ENCODE measurements at places on chromosomes 1 and 21.
A peak's percentile ranks its signal among the peaks of the same experiment; 100 is the strongest.

DNA sequence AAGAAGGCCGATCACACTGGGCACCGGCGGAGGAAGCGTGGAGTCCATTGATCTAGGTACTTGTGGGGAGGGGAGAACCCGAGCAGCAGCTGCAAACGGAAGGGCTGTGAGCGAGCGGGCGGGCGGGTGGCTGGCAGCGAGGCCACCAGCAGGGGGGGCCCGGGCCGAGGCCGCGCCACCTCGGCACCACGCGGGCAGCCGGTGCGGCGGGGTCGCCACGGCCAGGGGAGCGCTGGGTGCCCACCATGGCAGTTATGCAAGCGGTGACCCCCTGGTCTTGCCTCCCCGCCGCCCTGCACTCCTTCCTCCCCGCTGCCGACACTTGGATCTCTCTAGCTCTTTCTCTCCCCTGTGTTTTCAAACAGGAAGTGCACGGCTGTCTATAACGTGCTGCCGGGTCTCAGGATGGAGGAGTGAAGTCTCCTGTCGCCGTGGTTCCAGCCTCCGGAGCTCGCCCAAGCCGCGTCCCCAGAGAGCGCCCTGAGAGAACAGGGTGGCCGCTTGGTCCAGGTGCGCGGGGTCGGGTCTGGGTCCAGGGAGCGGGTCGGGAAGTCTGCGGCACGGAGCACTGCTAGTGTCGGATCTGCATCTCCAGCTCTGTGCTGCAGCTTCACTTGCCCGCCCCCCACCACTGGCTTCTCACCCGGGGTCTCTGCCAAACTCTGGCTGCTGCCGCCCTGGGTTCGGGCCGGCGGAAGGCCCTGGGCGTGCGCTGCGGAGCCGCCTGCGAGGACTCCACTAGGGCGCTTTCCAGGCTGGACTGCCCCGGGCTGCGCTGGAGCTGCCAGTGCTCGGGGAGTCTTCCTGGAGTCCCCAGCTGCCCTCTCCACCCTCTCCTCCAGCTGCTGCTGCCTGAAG lies 22.7 kb downstream of the LRRC8D start:
- DNase-seq: peak; percentile 81

GRCh38 chr1:185785586-185785985 lies 51.4 kb downstream of the HMCN1 start:
- DNase-seq: no peak

DNA sequence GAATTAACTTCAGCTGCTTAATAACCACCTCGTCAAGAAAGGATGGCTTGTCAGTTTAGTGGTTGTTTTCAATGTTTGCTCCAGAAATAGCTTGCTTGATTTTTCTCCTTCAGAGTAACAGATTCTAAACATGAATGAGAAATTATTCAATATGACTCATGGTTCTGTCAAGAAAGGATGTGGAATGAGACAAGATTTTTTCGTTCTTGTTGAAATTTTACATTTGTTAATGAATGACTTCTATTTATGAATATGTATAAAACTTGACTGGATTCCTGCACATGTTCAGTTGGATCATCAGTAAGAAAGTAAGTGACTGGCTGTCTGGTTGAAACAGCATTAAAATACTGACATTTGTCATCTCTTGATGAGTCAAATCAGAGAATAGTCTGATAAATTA lies 38.3 kb downstream of the IFI44 start:
- no peak for DNase-seq

DNA sequence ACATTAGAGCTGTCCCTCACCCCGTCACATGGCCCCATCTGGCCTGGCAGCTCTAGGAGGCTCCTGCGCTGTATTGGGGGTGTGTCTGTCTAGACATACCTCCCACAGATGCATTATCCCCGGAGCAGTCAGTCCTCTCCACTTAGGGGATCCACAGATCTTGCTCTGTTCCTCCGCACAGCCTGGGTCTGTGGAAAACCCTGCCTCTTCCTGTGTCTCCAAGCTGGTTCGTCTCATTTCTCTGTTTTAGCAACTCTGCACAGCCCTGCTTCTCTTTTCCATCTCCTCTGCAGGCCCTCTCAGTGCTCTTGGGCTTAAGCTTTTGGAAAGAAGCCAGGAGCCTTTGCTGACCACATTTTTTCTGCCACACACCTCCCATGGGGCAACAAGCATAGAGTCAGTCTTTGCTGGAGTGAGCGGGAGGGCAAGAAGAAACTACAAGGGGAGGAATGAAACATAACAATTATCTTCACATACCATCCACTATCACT lies 241.5 kb downstream of the FOXD2 start:
- DNase-seq: no peak

DNA sequence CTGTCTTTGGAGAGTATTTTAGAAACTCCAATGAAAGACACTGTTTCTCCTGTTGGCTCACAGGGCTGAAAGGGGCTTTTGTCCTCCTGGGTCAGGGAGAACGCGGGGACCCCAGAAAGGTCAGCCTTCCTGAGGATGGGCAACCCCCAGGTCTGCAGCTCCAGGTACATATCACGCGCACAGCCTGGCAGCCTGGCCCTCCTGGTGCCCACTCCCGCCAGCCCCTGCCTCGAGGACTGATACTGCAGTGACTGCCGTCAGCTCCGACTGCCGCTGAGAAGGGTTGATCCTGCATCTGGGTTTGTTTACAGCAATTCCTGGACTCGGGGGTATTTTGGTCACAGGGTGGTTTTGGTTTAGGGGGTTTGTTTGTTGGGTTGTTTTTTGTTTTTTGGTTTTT lies 58.5 kb downstream of the LACTBL1 start:
- no peak for DNase-seq

- no peak for DNase-seq
Observed at GRCh38 chr1:169949139-169949538, 55.4 kb upstream of the SCYL3 start.

DNA sequence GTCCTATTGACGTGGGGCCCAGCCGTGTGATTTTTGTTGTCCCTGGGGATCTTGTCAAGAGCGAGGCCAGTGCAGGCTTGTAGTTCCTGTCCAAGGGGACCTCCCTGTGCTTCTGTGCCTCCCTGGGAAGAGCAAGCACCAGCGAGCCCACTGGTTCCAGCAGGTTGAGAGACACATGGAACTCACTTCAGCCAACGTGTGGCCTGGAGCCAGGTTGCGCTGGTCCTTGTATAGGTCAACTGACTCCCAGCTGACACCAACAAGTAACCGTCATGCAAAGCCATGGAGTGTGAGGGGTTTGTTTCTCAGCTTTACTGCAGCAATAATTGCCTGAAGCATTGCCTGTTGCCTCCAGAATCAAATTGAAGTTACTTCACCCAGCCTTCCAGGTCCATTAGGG lies 63.0 kb downstream of the DISP3 start:
- DNase-seq: no peak

DNA sequence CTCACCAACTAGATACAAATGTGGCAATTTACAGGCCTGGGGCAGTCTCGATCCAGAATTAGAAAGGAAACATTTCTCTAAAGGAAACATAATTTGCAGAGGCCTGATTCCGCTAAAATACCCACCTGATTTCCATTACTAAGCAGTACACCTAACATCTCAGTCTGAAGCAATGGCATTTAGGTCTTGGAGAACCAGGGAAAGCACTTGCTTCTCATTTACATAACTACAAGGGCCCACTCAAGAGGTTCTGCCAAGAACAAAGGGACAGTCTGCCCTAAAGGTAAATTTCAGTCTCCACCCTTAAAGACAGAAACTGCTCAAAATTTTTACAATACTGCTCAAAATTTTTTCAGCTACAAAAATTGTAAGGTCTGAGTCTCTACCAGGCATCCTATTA lies 123.7 kb upstream of the GJB5 start:
- DNase-seq: no peak

- no peak for DNase-seq
Observed at GRCh38 chr1:19055701-19056100, 99.2 kb upstream of the IFFO2 start.

GRCh38 chr1:107004421-107004820 lies 52.1 kb upstream of the PRMT6 start:
- DNase-seq: no peak

DNA sequence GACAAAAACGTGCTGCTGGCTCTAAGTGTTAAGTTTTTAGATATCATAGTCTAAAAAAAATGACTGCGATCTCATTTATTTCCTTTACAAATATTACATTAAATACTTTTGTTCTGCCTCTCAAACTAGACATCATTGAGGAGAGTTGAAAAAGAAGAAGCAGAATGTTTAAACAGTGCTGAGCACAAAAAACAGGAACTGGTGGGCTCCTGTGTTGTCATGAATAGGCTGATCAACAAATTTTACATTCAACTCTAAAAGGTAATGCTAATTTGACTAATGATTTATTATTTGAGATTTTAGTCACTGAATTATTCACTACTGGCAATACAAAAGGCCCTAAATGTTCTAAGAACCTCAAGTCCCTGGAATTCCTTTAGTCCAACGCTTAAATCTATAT lies 66.1 kb downstream of the GPATCH2 start:
- no peak for DNase-seq

- no peak for DNase-seq
Observed at GRCh38 chr1:53241828-53242227, 3.5 kb upstream of the MAGOH start.

- no peak for DNase-seq
Observed at GRCh38 chr1:57122031-57122430, 156.2 kb upstream of the C8B start.

GRCh38 chr1:99737016-99737415 lies 29.4 kb downstream of the FRRS1 start:
- DNase-seq: no peak

DNA sequence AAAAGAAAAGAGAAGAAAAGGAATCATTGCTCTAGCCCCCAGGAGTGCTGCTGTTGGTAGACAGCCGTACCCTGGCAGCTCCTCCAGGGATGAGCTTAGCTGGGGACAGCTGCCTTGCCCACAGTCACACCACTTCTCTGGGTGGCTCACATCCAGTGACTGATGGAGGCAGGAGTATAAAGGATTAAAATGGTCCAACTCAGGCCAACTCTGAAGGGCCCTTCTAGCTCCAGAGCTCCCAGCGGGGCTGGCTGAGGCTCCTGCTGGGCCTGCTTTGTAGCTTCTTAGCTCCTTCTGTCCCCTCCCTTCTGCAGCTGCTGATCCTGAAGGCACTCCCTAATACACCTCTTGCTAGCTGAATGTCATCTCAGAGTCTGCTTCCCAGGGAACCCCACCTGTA lies 4.4 kb downstream of the CITED4 start:
- no peak for DNase-seq
